ENCODE measurements at places on chromosomes 13 and 19.

DNA sequence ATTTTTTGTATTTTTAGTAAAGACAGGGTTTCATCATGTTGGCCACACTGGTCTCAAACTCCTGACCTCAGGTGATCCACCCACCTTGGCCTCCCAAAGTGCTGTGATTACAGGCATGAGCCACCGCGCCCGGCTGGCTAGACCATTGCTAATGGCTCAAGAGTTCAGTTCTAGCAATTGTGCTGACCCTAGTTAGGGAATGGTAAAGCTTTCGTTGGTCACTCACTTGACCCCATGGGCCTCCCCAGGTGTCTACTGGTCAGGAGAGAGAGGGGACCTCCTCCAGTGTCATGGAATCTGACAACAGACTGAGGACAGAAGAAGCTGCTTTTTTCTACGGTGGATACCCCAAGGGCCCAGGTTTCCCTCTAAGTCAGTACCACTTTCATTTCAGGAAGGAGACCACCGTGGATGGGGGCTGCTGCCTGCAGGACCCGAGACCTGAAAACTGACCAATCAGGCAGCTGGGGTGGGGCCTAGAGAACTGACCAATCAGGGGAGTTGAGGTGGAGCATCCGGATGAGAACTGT lies 575 bp upstream of the ZNF556 start:
- DNase-seq = no peak

DNA sequence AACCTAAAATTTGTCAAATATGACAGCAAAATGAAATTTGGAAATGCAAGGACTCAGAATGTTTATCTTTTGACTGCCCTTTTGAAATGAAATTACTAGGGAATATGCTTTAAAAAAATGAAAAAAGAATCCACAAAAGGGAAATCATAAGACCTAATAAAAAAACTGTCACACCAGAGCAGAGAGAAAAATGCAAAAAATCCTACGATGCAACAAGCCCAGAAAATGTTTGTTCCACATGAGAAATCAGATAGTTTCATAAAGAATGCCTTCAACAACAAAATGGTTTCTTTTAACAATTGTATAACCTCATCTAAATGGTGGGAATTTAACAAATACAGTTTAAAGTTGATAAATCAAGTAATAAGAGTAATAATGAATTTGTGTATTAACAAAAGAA lies 8.0 kb downstream of the LPAR6 start:
- DNase-seq = no peak

GRCh38 chr19:32038021-32038920 lies 307.1 kb upstream of the ZNF507 start:
- no peak for DNase-seq

GRCh38 chr19:47885067-47885463 lies 1.1 kb downstream of the SULT2A1 start:
- no peak for DNase-seq

- no peak for DNase-seq
These were observed 12.3 kb upstream of the KATNAL1 start for GRCh38 chr13:30319655-30320054.

GRCh38 chr13:99614465-99614885 lies 113.2 kb downstream of the TM9SF2 start:
- DNase-seq = no peak

DNA sequence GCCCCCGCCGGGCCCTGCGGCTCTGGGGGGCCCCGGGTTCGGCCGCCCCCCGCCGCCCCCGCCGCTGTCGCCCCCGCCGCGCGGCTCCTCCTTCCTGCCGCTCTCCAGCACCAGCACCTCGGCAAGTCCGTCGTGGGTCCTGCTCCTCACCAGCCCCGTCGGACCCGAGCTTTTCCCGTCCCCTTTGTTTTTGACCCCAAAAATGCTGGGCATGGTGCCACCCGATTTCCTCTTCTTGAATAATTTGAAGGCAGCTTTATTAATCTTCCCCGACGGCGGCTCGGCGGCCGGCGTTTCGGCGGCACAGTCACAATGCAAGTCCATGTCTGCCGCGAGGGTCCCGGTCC lies 945 bp downstream of the AMER2 start:
- DNase-seq = no peak

DNA sequence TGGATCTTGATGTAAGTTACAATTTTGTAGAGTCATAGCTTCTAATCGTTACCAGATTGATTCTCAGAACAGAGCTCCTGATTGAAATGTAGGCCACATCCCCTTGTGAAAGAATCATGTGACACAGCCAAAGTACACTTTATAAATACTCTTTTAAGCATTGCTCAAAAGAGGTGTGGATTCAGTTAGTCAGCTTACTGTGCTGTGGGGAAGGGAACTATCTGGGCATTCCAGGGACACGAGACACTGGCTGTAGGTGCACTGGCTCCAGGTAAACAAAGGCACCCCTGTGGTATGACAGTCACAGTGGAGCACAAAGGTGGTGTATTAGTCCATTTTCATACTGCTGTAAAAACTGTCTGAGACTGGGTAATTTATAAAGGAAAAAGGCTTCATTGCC lies 222.8 kb downstream of the LIG4 start:
- DNase-seq = no peak

DNA sequence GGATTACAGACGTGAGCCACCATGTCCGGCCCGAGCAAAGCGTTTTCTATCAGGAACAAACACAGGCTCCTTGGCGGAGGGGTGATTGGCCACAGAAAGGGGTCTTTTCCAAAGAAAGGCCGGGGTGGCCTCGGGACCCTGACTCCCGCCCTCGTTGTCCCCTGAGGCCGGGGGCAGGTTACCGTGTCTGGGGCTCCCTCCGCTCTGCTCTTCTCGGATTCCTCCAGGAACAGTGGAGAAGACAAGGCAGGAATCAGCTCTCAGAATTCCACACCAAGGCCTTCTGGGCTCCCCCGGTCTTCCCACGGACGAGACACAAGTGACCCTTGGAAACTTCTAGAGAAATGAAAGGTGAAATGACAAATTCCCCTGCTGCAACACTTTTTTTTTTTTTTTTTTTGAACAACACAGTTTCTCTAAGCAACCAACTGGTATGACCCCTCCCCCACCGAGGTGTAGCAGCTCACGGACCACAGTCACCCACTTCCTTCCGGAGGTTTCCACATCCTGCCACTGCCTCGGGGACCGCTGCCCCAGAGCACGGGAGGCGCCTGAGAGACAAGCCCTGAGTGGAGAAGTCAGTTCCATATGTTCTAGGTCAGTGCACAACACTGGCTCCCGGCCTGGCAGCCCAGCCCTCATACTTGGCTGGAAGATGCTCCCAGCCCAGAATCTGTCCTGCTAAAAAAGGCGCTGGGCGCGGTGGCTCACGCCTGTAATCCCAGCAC lies 11.0 kb downstream of the MOB3A start:
- DNase-seq = no peak

- DNase-seq = peak; percentile 13
These were observed 870 bp downstream of the ZNF44 start for GRCh38 chr19:12293777-12294248.

- no peak for DNase-seq
These were observed 37.2 kb downstream of the ZC3H13 start for GRCh38 chr13:46015366-46015765.

- no peak for DNase-seq
These were observed 32.7 kb upstream of the CYSLTR2 start for GRCh38 chr13:48621056-48621455.

- DNase-seq = no peak
These were observed 56.7 kb downstream of the ZNF536 start for GRCh38 chr19:30428844-30429243.

GRCh38 chr13:67061750-67062149 lies 168.4 kb downstream of the PCDH9 start:
- DNase-seq = no peak

- no peak for DNase-seq
These were observed 28.7 kb upstream of the FRY start for GRCh38 chr13:32002873-32003272.

DNA sequence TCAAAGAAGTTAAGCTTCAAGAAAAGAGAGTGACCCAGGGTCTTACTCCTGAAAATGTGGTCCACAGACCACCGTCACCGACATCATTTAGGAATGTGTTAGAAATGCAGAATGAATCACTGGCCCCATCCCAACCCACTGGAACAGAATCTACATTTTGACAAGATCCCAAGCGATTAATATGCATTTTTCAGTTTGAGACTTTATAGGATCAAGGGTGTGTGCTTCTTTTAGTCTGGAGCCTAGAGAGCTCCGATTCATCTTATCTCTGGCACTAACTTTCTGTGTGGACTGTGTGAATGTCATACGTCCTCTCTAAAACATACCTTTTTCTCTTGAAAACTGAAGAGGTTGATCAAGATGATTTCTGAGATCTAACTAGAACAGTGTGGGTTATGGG lies 484.8 kb downstream of the MYO16 start:
- DNase-seq = no peak

- DNase-seq = no peak
These were observed 7.8 kb downstream of the JAK3 start for GRCh38 chr19:17840019-17840418.

Measured in T1000 (cell line).